ENCODE measurements at places on chromosomes 4 and X.

GRCh38 chr4:41935652-41936021 lies 408 bp downstream of the TMEM33 start:
- no peak for DNase-seq

DNA sequence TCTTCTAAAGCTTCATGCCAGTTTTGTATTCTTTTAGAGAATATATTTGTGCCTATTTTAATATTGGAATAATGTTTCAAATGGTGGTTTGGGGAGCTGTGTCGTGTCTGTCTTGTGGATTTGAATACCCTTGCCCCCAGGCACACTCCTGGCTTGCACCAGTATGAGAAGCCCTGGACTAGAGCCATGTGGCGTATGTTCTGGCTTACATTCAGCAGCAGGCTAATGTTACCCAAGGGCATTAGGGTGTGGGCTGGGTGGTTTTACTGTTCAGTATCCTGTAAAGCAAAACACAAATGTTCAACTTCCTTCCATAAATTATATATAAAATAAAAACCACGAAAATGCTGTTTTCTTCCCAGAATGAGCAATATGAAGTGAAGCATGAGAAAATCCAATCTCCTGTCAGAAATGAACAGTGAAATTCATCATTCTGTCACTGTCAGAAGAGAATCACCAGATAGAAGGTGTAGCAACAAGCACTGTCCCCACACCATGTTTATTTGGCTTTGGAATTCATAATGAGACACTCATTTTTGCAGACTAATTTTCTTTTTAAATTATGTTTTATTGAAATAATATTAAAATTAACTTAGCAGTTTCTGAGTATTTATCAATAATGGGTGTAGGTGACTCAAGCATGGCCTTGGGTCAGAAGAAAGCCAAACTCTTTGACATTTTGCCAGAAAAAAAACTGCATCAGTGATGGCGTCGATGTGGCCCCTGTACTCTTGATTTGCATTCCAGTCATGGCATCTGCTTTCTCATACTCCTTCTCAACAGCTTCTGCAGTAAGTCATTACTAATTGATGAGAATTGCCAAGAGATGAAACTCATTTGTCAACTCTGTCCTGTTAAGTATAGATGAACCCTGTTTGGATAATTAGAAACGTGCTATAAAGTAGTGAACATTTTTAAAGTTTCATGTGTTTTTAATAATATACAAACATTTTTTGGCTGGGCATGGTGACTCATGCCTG lies 43.8 kb downstream of the WWC2 start:
- no peak for DNase-seq

DNA sequence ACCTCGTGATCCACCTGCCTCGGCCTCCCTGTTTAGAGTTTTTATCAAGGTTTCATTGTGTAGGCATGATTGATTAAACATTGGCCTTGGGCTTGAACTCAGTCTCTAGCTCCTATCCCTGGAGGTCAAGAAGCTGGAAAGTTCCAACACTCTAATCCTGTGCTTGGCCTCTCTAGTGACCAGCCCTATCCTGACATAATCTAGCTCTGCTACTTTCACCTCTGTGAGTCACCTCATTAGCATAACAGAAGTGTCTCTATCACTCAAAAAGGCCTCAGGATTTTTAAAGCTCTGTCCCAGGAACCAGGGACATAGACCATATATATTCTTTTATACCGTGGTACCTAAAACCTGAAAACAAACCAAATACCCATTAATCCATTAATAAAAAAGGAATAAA lies 377.5 kb downstream of the CENPC start:
- DNase-seq: no peak

- DNase-seq: no peak
Observed at GRCh38 chrX:39631276-39632229, 466.2 kb downstream of the BCOR start.

- DNase-seq: no peak
Observed at GRCh38 chrX:155997436-155997835, at the start of gene IL9R. Gene IL9R (plus strand): TSS chrX:155997696. CDS start chrX:155997760, 64 bp downstream.

DNA sequence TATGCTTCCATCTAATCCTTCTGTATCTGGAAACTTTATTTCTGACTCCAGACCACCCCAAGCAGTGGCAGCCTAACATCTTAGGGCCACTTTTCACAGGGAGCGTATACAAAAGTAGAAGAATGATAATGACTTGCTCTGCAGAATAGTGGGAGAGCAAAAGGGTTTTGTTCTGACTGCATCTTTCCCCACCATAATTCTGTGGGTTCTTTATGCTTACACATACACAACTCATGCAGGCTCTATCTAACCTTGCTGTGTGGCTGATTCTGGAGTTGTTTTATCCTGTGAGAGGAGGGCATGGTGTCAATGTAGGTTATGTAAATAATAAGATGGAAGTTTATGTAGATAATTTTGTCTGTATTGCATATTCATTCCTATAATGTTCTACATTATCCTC lies 42.4 kb upstream of the NDNF start:
- DNase-seq: no peak

GRCh38 chrX:51837451-51837850 lies 56.0 kb upstream of the MAGED1 start:
- no peak for DNase-seq
